ENCODE measurements at places on chromosomes 3 and 15.
A peak's percentile ranks its signal among the peaks of the same experiment; 100 is the strongest.

DNA sequence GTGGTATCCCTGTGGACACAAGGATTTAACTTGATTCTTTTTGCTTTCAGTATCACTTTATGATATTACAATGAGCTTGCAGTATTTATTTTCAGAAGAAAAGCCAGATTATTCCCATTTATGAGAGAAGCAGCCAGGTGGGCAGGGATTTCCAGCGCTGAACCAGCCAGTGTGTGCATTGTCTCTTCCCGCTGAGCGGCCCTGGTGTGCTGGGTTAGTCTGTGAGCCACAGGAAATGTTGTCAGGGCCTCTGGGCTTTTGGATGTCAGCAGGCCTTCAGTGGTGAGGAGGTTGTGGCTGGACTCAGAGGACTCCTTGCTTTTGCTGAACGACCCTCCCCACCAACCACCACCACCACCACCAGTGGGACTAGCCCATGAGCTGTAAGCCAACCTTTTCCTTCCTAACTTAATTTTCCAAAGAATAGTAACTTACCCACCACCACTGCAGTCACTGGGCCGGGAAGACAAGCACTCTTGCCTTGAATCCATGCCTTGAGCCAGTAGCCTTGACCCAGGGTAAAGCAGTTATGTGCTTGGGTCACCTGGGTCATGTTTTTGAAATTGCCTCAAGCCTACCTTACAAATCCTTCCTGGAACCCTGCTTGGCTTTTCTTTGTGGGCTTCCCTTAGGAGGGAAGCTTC is 33.1 kb downstream of the FLNB start:
- DNase-seq = peak; percentile 45

- DNase-seq = no peak
These were observed 90.6 kb downstream of the TNFAIP8L3 start for GRCh38 chr15:51004103-51004551.

GRCh38 chr3:167115331-167115934 is 264.7 kb downstream of the ZBBX start:
- no peak for DNase-seq

- DNase-seq = peak; percentile 87
These were observed 10.8 kb upstream of the FANCD2 start for GRCh38 chr3:10015461-10015904.

DNA sequence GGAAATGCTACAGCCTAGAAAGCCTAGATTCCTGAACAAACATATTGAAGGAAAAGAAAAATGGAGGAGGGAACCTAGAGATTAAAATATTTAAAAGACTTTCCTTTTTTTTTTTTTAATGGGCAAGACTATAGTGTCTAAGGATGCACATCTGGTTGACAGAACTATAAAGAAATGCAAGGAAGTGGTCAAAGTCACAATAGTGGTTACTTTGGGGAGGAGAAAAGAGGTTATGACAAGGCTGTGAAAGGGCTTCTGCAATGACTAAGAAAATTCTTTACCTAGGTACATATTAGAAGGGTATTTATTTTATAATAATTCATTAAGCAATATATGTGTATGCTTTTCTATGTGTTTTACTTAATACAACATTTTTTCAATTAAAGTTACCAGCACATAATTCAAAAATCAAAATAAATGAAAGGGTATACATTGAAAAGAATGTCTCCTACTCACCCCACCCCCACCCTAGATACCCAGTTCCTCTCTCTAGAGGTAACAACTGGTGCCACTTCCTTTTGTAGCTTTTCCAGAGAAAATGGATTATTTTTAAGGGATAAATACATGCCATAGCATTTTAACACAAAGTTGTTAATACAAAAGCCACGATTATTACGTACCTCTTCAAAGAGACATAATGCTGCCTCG is 70.1 kb downstream of the HERC1 start:
- no peak for DNase-seq

- no peak for DNase-seq
These were observed 7.5 kb downstream of the MYNN start for GRCh38 chr3:169780742-169781141.

GRCh38 chr3:135034291-135034768 is 239.3 kb downstream of the EPHB1 start:
- no peak for DNase-seq

DNA sequence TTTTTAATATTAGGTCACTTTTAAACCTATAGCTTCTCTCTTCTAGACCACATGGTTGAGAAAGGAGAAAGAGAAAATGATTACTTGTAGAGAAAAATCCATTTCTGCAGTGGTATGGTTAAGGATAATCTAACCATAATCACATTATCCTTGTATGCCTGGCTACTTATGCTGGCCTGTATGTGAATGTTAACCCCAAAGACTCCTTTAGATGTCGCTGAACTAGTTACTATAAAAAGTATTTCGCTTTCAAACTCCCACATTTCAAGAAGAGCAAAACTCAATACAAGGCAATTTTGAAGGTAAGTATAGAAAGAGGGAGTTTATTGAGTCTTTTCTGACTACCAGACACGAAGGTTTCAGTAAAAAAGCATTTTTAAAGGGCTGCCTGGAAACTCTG is 2.2 kb downstream of the KCTD6 start:
- DNase-seq = no peak

GRCh38 chr15:99565049-99565298 is 810 bp upstream of the MEF2A start:
- no peak for DNase-seq

DNA sequence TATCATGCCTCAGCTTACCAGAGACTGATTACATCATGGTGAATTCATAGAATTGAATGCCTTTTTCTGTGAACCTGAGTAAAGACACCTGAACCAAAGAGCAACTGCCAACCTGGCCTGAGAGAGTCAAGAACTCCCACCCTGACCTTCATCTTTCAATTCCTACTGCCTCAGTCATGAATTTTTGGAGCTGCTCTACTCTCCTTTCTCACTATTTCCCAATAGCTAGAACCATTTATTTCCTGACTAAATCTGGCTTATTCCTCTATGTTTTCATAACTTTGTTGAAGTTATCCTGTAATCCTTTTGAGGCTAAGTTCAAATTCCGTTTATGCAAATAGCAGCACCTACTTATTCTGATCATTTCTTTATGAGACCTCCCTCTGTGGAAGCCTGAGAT is 712.4 kb upstream of the UBE2E2 start:
- no peak for DNase-seq

GRCh38 chr3:159757341-159758060 is 231.1 kb upstream of the IL12A start:
- DNase-seq = no peak

DNA sequence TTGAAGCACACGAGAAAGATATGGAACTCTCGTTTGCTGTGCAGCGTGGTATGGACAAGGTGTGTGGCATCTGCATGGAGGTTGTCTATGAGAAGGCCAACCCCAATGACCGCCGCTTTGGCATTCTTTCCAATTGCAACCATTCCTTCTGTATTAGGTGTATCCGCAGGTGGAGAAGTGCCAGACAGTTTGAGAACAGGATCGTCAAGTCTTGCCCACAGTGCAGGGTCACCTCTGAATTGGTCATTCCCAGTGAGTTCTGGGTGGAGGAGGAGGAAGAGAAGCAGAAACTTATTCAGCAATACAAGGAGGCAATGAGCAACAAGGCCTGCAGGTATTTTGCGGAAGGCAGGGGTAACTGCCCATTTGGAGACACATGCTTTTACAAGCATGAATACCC is 1.2 kb downstream of the MKRN3 start:
- no peak for DNase-seq

- DNase-seq = no peak
These were observed 149.9 kb upstream of the STT3B start for GRCh38 chr3:31382856-31383255.

DNA sequence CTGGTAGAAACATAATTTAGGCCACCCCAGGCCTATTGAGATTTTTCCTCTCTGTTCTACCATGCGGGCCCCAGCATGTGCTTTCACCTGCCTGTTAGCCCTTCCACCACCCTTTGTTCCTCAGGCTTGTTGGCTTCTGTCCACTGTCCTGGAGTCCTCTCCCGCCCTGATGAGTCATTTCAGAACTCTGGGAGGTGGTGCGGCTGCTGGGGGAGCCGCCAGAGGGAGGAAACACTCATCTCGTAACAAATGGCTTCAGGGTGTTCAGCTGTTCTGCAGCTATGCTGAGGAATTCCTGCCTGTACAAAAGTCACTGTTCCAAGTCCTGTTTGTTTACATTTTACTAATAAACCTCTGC is 36.3 kb downstream of the LRTM1 start:
- DNase-seq = peak; percentile 86

DNA sequence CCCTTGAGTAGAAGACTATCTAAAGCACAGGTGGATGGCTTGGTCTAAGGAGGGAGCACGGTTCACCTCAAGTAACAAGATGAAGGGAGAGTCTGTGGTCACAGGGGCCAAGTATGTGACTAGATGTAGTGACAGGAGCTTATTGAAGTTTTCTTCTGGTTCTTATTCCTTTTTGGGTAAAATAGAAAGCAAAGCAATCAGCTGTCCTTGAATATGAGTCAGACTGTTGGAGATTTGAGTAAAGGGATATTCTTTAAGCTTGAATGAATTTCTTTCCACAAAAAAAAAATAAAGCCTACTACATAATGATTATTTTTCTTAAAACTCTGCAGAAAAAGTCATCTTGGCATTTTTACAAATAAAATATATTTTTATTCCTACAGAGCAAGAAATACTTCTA is 1.5 kb upstream of the CNTN6 start:
- DNase-seq = no peak

GRCh38 chr15:57041416-57041815 is 123.0 kb downstream of the TCF12 start:
- DNase-seq = no peak

GRCh38 chr3:15964605-15965442 is 167.0 kb upstream of the ANKRD28 start:
- peak; percentile 36 for DNase-seq

DNA sequence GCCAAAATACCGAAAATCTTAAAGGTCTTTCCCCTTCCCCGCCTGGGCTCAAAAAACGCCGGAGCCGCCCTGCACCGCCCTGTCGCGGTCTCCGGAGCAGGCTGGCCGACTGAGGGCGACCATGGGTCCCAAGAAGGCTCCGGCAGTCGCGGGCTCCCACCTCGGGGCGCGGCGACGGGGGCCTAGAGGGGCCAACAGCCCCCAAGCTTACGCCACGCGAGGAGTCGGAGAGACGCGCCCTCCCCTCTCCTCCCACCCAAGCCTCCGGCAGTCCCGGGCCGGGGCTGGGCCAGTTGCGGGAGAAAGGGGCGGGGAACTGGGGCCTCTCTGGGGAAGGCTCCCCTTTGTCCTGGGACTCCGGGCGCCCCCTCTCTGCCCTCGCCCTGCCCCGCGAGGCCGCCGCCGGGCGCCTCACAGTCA is 69.2 kb downstream of the GOLGA8B start:
- peak; percentile 51 for DNase-seq

GRCh38 chr15:60519218-60519617 is 40.3 kb upstream of the ICE2 start:
- DNase-seq = no peak

GRCh38 chr3:29899021-29899420 is 618.1 kb downstream of the RBMS3 start:
- no peak for DNase-seq

DNA sequence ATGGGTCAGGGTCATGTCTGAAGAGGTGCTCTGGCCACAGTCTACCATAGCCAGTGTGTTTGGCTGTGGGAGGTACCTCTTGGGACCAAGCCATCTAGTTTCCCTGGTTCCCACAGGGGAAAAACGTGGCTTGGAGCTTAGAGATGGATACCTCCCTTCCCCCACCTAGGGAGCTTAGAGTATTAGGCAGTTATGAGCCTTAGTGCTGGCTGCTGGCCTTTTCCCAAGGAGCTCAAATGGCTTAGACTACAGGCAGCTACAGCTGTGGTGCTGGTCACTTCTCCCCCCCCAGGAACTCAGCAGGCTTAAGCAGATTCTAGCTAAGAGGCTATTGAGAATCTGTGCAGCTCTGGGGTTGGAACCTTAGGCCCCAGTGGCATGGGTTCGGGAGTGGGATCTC is 591.2 kb downstream of the NSUN3 start:
- DNase-seq = no peak

- DNase-seq = no peak
These were observed 30.9 kb upstream of the POLR2M start for GRCh38 chr15:57675481-57676181.

DNA sequence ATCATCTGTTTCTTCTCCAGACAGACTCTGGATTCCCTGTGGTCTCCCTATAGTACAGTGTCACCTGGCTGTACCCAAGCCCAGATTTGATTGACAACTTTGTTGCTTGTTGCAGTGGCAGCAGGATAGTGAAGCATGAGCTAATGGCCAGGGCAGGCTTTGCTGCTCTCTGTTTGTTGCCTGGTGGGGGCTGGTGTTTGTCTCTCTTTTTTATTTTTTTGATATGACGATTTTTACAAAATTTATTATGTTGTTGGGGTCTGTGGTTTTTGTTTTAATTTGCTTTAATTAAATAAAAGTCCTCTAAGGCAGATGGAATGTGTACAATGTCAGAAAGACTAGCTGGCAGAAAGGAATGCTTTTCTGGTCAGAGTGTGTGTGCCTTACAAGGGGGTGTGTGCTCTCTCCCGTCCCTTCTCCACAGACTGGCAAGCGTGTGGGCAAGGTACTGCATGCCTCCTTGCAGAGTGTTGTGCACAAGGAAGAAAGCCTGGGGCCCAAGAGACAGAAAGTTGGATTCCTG is 15.2 kb upstream of the CLEC3B start:
- DNase-seq = no peak

DNA sequence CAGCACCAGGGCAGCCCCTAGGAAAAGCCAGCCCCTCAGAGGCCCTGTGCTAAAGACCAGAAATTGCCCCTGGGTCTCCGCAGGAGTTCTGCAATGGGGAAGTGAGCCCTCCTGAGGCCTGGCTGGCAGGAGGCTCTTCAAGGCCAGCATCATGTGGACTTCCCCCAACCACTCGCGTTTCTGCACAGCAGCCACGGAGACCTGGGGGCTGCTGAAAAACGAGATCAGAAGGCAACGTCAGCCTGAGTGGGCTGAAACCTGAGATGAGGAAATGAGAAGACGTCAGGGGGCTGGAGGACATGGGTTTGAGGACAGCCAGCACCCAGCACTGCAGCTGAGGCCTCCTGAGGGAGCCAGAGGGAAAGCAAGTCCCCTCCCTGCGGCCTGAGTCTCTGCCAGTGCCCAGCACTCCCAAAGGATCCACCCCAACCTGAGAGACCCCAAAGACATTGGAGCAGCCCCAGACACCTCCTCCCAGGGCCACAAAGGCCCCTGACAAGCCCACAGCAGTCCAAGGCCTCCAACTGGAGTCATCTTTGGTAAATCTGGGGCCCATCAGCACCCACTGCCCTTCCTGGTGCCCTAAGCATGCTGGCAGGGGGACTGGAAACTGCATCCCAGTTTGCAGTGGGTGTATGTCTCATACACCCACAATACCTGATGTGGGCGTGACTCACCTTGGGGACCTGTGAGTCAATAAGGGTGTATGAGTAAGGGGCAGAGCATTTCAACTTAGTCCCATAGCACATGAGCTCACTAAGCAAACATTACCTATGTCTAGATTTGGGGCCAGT is 29.2 kb upstream of the CYP11A1 start:
- DNase-seq = no peak

- peak; percentile 62 for DNase-seq
These were observed 60.5 kb upstream of the TFRC start for GRCh38 chr3:196142202-196142956.

GRCh38 chr3:161358488-161358887 is 12.8 kb downstream of the SPTSSB start:
- DNase-seq = no peak

GRCh38 chr3:72661115-72661457 is 187.2 kb downstream of the SHQ1 start:
- peak; percentile 69 for DNase-seq

Data from femur (tissue), 1 donor.